ENCODE measurements at places on chromosomes 7 and 10. TPM values are rescaled to one million over a fixed set of nuclear protein-coding genes. Genes with fewer than 3 reads are reported as not detected.

DGKI gene
- 15.3 TPM for total RNA-seq

CPXM2 gene
- not detected for total RNA-seq

ST8SIA6 gene
- 0.24 TPM for total RNA-seq

ACHE gene
- 1.4 TPM for total RNA-seq

MYL10 gene
- 5.1 TPM for total RNA-seq

WDFY4 gene
- total RNA-seq, result not detected

HTR7 gene
- total RNA-seq, result 0.32 TPM

SPDYE1 gene
- total RNA-seq, result not detected

CCNY gene
- 76.0 TPM for total RNA-seq

FAM25A gene
- not detected for total RNA-seq

MMP21 gene
- not detected for total RNA-seq

GRID2IP gene
- 0.15 TPM for total RNA-seq

PPP1R3C gene
- 39.8 TPM for total RNA-seq

WNT2 gene
- total RNA-seq, result 0.62 TPM

ARHGAP12 gene
- 16.5 TPM for total RNA-seq

TSPAN15 gene
- 8.9 TPM for total RNA-seq

PURB gene
- 21.9 TPM for total RNA-seq

BMPER gene
- 0.63 TPM for total RNA-seq

GPR158 gene
- total RNA-seq, result 0.10 TPM

BMI1 gene
- total RNA-seq, result 55.9 TPM

ATG9B gene
- total RNA-seq, result not detected

TFR2 gene
- total RNA-seq, result 0.87 TPM

TDRD1 gene
- not detected for total RNA-seq

UFSP1 gene
- total RNA-seq, result 5.0 TPM

FKBP6 gene
- not detected for total RNA-seq

OR13A1 gene
- not detected for total RNA-seq

TMEM168 gene
- total RNA-seq, result 23.9 TPM

KNDC1 gene
- 0.72 TPM for total RNA-seq
